ENCODE measurements at places on chromosomes 7 and 10.

GRCh38 chr7:112449353-112449752 is 907 bp upstream of the IFRD1 start:
- peak; percentile 18 for DNase-seq

DNA sequence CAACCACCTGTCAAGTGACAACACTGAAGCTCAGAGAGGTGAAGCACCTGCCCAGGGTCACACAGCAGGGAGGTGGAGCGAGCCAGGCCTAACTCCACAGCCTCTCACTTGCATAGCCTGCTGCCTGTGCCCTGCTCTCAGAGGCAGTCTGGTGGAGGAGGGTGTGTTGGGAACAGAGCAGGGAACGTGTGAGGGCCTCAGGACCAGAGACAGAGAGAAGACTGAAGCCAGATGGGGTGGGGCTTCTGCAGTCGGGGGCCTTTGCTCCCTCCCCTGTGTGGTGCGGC is 114.0 kb downstream of the PTPN20 start:
- no peak for DNase-seq

DNA sequence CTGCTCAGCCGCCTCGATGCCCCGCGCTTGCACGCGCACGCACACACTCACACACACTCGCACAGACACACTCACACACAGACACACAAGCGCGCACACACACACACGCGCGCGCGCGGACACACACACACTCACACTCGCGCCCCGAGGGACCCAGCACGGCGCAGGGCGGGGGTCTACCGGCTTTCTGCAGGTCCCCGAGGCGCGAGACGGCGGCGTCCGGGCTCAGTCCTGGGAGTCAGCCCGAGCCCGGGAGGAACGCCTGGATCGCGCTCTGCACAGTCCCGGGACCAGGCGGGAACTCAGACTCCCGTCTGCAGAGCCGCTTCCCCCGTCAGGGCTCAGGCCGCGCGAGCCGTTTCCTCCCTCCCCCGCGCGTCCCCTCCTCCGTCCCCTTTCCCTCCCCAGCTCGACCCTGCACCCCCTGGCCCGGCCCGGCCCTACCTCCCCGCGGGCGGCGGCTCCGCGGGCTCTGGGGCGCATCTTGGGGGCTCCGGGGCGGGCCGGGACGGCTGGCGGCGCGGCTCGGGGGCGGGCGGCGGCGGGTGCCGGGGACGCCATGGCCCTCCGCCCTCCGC is 464 bp downstream of the DENND2A start:
- no peak for DNase-seq

- DNase-seq = no peak
Measured at GRCh38 chr10:47400251-47400650, 16.2 kb upstream of the ZNF488 start.

- DNase-seq = no peak
Measured at GRCh38 chr7:123324283-123324682, 124.5 kb upstream of the SLC13A1 start.

GRCh38 chr7:116687801-116688201 is 15.8 kb downstream of the MET start:
- no peak for DNase-seq
